HepG2 (cell line): ENCODE measurements at places on chromosomes 3 and 15.

DNA sequence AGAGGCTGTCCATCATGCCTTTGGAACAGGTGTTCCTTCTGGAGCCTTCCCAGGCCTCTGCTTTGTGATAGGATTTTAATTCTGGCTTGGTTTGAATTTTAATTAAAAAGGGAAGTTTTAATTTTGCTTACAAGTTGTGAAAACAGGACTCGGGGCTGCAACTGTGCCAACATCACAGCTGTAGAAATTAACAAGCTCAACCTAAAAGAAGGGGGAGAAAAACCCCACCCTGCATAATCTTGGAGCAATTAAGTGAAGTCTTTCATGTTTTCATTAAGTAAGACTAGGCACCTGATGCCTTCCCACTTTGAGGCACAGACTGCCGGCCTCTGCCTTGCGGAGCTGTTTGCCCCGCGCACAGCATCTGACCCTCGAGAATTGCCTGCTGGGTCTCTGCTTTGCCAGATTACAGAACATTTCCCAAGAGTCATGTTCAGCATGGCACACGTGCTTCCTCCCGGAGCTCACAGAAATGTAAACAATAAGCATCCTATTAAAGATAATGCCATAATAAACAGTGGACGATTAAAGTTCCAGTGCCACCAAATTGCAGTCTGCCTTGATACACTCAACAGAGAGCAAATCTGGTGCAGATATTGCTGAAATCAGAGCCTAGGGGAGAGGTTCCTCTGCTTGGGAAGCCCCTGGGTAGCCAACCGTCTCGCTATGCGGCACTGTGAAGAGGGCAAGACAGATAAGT lies 364.2 kb downstream of the LRTM1 start:
- H3K4me1 ChIP-seq, result no peaks in the 10 kb centered on the region
- no peaks in the 10 kb centered on the region for H3K36me3 ChIP-seq
- H3K4me3 ChIP-seq, result no peak overlapping the region
- no peaks in the 10 kb centered on the region; the same call in 1 of the 2 replicates for H3K27me3 ChIP-seq
- H3K27ac ChIP-seq, result no peak overlapping the region

DNA sequence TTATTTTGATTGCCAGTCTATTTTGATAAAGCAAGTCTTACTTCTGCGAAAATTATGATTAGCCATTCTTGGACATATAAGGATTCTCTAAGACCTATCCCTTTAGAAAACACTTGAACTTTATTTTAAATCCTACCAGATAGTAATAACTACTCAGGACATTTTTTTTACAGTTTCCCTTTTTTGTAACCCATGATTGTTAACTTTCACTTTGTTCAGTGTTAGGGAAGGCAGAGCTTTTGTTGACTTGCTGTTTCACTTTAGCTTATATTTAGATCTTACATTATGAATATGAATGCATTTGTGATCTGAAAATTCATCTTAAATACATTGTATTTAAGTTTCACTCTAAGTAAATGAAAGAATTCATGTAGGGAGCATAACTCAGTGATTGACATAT lies 167.0 kb downstream of the AKAP13 start:
- no peak overlapping the region for H3K27ac ChIP-seq
- DNase-seq, result no peak
- H3K4me3 ChIP-seq, result no peak overlapping the region
- no peaks in the 10 kb centered on the region for H3K4me1 ChIP-seq
- no peaks in the 10 kb centered on the region for H3K27me3 ChIP-seq

DNA sequence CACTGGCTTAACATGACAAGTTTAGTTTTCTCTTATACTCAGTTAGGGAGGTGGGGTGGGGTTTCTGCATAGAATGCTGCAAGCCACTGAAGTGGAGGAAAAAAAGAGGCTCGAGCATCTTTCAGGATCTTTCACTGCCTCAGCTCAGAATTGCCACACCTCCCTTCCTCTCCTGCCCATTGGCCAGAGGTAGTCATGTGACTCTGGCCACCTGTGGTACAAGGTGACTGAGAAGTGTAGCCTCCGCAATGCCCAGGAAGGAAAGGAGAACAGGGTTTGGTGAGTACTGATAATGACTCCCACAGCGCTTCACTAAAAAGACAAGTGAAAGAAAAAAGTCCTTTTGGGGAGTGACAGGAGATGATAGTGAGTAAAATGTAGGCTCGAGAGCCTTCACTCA lies 124.3 kb upstream of the TRIM42 start:
- H3K4me3 ChIP-seq, result no peak overlapping the region
- H3K36me3 ChIP-seq, result no peaks in the 10 kb centered on the region
- H3K4me1 ChIP-seq, result no peaks in the 10 kb centered on the region
- H3K27me3 ChIP-seq, result no peaks in the 10 kb centered on the region
- DNase-seq, result no peak
- H3K27ac ChIP-seq, result no peak overlapping the region

DNA sequence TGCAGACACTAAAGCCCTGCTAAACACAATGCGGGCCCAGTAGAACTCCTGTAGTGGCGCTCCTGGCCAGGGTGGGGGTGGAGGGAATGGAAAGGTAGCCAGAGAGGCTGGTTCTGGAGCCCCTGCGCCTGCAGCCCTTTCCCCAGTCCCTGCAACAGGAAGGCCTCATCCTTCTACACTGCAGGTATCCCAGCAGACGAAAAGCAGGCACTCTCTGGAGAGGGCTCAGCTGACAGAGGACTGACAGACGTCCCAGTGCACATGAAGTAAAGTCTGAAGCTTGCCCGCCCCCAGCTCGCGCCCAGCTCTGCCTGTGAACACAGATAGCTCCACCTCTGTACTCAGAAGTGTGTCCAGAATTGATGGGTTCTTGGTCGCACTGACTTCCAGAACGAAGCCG lies 46.0 kb downstream of the NSMCE3 start:
- H3K4me3 ChIP-seq, result no peak overlapping the region
- peaks cover 30% of the 10 kb centered on the region; the same call in 2 of the 3 replicates for H3K27me3 ChIP-seq
- DNase-seq, result no peak
- no peaks in the 10 kb centered on the region for H3K36me3 ChIP-seq
- H3K27ac ChIP-seq, result no peak overlapping the region
- H3K4me1 ChIP-seq, result no peaks in the 10 kb centered on the region

GRCh38 chr15:57143511-57144078 lies 225.2 kb downstream of the TCF12 start:
- H3K27ac ChIP-seq, result no peak overlapping the region
- no peaks in the 10 kb centered on the region for H3K4me1 ChIP-seq
- H3K4me3 ChIP-seq, result no peak overlapping the region

- H3K4me3 ChIP-seq, result no peak overlapping the region
- no peaks in the 10 kb centered on the region for H3K36me3 ChIP-seq
- no peak for DNase-seq
- peaks cover 68% of the 10 kb centered on the region for H3K4me1 ChIP-seq
- H3K27ac ChIP-seq, result peak overlapping the region; percentile 64
- no peaks in the 10 kb centered on the region for H3K27me3 ChIP-seq
Observed at GRCh38 chr3:185797108-185797881, 27.5 kb downstream of the IGF2BP2 start.

- no peaks in the 10 kb centered on the region for H3K36me3 ChIP-seq
- no peaks in the 10 kb centered on the region; the same call in 1 of the 2 replicates for H3K27me3 ChIP-seq
- H3K27ac ChIP-seq, result no peak overlapping the region
- no peak overlapping the region for H3K4me3 ChIP-seq
- no peak for DNase-seq
Observed at GRCh38 chr15:83092309-83092976, 15.0 kb upstream of the TM6SF1 start.

- H3K36me3 ChIP-seq, result peaks cover 8% of the 10 kb centered on the region; the same call in 2 of the 3 replicates
- no peaks in the 10 kb centered on the region for H3K27me3 ChIP-seq
- peak overlapping the region; percentile 87 for H3K4me3 ChIP-seq
- no peak overlapping the region for H3K27ac ChIP-seq
- H3K4me1 ChIP-seq, result peaks cover 45% of the 10 kb centered on the region
- DNase-seq, result no peak
Observed at GRCh38 chr15:42549741-42550392, 1.2 kb downstream of the HAUS2 start.

GRCh38 chr15:25741256-25741580 lies 121.9 kb downstream of the ATP10A start:
- H3K27ac ChIP-seq, result no peak overlapping the region
- no peaks in the 10 kb centered on the region for H3K36me3 ChIP-seq

DNA sequence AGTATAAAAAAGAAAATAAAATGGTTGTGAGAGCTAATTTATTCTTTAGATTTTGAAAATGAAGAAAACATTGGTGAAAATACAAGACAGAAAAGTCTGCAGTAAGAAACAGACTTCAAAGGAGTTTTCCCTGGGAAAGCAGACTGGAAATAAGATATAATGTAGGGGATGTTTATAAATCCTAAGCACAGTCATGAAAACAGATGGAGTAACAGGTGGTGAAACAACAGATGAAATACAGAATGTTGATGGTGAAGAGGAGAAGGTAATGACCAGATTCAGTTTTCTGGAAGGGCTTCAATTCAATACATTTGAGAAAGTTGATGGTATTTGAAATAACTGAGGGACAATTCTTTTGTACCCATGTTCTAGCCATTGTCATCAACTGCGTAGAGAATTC lies 353.9 kb downstream of the CHL1 start:
- H3K36me3 ChIP-seq, result no peaks in the 10 kb centered on the region
- H3K27ac ChIP-seq, result no peak overlapping the region
- H3K4me3 ChIP-seq, result no peak overlapping the region
- no peaks in the 10 kb centered on the region for H3K27me3 ChIP-seq

GRCh38 chr3:181719991-181720680 lies 8.4 kb downstream of the SOX2 start:
- H3K27me3 ChIP-seq, result peaks cover 46% of the 10 kb centered on the region
- no peaks in the 10 kb centered on the region for H3K4me1 ChIP-seq
- no peak for DNase-seq
- H3K4me3 ChIP-seq, result no peak overlapping the region
- H3K36me3 ChIP-seq, result no peaks in the 10 kb centered on the region

- peak overlapping the region; percentile 4 for H3K4me3 ChIP-seq
- H3K27me3 ChIP-seq, result no peaks in the 10 kb centered on the region
- H3K27ac ChIP-seq, result peak overlapping the region; percentile 97
- peaks cover 35% of the 10 kb centered on the region; the same call in 2 of the 3 replicates for H3K36me3 ChIP-seq
- peaks cover 30% of the 10 kb centered on the region for H3K4me1 ChIP-seq
- peak; percentile 94 for DNase-seq
Observed at GRCh38 chr3:33057320-33058298, 39.3 kb downstream of the GLB1 start.

- no peak overlapping the region for H3K27ac ChIP-seq
- H3K27me3 ChIP-seq, result no peaks in the 10 kb centered on the region
- H3K36me3 ChIP-seq, result peaks cover 6% of the 10 kb centered on the region; the same call in 1 of the 3 replicates
Observed at GRCh38 chr15:80107774-80108173, 45.0 kb upstream of the FAH start.
